ENCODE measurements at places on chromosomes 7 and 10.

DNA sequence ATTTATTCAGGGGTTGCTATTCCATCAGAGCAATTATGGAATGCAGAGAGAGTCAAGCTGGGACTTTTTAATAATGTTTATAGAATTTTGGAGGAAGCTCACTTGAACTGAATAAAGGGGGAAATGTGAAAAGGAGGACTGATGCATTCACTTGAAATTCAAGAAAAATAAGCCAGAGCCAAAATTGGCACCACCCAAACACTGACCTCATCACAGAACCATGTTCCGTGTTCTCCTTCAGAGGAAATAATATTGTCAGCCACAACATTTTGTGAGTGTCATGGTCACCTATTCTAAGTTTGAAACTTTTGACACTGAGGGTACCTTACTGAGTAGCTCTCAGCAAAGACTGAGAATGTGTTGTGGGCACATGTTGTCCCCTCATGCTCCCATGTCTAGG, 207.0 kb downstream of the ANK3 start:
- DNase-seq, result no peak

DNA sequence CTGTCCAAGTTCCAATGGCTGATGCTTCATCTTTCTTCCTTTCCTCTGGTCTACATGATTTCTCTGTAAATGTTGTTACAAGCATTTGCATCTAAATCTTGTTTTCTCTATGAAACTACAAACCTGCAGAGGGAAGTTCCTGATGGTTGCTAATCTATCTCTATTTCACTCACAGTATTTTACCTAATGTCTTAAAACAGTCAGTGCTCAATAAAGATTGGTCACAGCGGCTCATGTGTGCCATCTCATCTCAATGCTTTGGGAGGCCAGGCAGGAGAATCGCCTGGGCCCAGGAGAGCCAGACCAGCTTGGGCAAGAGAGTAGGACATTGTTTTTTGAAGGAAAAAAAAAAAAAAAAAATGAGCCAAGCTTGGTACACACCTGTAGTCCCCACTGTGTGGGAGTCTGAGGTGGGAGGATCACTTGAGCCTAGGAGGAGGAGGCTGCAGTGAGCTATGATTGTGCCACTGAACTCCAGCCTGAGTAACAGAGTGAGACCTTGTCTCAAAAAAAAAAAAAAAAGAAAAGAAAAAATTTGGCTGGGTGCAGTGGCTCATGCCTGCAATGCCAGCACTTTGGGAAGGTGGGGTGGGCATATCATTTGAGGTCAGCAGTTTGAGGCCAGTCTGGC, 71.3 kb upstream of the ARMC3 start:
- no peak for DNase-seq

DNA sequence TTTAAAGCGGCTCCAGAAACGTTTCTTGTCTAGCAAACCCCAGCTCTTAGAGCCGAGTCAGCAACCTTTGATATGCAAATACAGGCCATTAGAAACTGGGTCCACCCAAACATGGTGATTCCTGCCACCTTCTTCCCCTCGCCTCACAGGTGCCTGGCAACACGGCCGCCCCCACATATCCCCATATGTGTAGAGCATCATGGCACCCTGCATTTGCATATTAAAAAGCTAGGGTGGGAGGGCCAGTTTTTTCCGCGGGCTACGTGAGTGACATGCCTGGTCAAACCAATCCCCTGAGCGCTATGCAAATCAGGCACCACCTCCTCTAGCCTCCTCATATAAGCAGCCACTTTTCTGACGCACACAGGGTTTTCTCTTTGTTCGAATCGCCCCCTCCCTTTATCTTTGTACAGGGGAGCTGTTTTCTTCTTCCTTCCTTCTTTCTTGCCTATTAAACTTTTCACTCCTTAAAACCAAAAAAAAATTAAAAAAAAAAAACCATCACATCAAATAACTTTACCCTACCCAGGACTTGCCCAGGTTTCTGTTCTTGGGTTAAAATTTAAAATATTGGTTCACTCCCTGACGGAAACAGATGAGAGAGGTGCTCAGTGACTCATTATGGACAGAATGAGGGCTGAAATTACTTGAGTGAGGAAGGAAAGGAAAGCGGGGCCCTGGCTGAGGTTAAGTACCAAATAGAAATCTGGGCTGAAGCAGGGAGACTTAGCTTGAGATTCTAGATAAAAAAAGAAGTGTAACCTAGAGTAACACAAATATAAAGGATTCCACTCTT, 59.8 kb downstream of the COA1 start:
- no peak for DNase-seq

DNA sequence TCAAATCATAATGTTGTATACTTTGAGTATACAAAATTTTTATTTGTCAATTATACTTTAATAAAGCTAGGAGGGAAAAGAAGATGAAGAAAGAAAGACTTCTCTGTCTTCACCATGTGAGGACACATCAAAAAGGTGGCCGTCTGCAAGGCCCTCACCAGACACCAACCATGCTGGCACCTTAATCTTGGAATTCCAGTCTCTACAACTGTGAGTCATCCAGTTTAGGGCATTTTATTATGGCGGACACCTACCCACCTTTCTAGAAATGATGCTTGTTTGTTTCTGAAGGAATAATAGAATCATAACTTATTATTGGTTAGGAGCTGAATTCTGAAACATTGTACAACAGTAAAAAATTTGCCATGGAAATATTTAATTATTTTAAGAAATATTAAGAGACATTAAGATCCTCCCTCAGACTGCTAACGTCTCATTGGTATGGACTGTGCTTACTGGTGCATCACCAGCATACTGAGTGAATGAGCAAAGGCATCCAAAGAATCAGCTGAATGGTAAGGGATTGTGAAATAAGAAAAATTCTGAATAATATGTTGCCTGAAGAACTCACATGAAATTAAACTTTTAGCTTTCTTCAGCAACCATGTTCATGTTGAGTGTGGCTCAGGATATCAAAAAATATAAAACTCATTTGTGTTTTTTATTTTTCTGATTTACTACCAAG, 536.6 kb downstream of the HTR7 start:
- peak; percentile 11 for DNase-seq

- no peak for DNase-seq
Observed at GRCh38 chr10:119350502-119351097, 143.2 kb downstream of the GRK5 start.

GRCh38 chr7:90726623-90727022, 130.5 kb downstream of the CDK14 start:
- no peak for DNase-seq

GRCh38 chr7:74230446-74231231, 20.8 kb downstream of the LAT2 start:
- no peak for DNase-seq

DNA sequence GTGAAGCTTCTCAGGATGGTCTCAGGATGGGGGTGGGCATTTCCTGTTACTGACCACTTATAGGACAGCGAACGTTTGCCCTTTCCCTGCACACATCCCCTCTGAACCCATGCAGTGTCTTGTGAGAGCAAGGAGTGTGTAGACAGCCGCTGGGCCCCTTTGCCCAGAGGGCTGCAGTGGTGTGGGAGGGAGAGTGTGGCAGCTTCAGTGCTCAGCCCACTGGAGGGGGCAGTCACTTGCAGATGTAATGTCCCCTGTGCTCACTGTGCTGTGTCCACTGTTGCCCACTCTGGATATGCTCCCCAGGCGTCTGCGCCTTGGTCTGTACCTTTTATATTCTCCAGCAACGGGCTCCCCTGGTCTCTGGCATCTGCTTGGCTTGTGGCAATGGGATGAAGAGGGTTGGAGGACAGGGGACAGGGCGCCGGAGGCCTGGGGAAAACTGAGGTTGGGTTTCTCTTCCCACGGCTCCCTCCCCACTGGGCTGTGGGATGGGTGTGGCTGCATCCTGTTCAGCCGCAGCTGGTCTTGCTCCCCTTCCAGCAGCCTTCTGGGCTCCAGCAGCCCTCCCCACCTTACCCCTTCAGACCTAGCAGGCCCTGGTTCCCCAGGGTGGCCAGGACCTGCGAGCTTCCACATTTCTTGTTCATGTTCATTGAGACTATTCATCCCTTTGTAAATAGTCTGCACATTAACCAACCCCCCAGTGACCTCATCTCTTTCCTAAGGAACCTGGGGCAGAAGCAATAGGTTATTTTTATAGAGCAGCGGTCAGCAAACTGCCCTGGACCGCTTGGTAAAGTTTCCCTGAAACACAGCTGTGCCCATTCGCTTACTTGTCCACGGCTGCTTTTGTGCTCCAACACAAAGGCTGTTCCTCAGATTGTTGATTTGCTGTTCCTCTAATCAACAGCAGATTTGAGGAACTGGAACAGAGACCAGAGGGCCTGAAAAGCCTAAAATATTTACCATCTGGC, 6.1 kb downstream of the ZNF789 start:
- peak; percentile 24 for DNase-seq

DNA sequence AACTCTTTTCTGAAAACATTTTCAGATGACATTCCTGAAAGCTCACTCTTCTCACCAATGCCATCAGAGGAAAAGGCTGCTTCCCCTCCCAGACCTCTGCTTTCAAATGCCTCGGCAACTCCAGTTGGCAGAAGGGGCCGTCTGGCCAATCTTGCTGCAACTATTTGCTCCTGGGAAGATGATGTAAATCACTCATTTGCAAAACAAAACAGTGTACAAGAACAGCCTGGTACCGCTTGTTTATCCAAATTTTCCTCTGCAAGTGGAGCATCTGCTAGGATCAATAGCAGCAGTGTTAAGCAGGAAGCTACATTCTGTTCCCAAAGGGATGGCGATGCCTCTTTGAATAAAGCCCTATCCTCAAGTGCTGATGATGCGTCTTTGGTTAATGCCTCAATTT, 16.5 kb downstream of the ANLN start:
- no peak for DNase-seq

DNA sequence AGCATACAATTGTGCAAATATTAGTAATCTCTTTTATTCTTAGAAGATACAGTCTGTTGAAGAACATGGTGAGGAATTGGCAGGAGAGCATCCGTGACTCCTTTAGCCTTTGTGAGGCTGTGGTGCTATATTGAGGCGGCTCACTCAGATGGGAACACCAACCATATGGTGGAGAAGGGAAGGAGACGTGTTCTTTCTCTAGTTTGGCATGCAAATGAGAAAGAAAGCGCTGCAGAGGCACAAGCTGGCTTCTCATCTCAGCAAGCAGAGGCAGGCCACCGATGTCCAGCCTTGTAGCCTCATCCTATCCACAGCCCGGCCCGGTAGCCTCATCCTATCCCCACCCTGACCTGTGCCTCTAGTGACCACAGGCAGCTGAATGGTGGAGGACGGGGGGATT, 288.3 kb downstream of the CAMK1D start:
- DNase-seq, result no peak

DNA sequence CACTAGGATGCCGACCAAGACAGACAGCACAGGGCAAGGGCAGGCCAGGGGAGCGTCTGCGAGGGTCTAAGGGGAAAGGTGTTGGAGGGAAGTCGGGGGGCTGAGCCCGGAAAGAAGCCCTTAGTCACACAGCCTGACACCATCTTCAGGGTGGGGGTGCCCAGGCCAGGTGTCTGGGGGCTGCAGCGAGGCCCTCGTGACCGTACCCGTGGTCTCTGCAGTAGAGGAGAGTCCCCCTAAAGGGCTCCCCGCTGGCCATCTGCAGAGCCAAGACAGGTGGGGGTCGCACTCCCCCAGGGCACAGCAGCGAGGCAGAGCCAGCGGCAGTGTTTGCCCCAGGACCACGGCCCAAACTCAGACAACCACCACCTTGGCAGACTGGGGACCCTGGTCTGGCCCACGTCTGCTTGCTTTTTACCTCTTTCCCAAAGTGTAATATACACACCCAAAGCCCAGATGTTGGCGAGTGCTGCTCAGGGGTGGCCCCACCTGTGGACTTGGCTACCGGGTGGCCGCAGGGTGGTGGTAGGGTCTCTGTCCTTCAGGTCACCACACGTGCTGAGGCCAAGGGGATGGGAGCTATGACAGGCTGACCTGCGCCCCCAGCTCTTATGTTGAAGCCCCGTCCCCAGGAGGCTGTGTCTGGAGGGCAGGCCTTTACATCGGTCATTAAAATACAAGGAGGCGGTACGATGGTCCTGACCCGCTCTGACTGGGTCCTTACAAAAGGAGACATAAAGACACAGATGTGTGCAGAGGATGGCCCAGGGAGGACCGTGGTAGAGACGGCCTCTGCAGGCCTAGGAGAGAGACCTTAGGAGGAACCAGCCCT, 107.4 kb downstream of the DNAJB6 start:
- DNase-seq, result no peak

GRCh38 chr10:31384589-31384949, 65.6 kb downstream of the ZEB1 start:
- no peak for DNase-seq

GRCh38 chr10:133452453-133452852, 1.3 kb upstream of the SCART1 start:
- DNase-seq, result no peak

- no peak for DNase-seq
Observed at GRCh38 chr10:119198438-119198837, 8.9 kb upstream of the GRK5 start.

DNA sequence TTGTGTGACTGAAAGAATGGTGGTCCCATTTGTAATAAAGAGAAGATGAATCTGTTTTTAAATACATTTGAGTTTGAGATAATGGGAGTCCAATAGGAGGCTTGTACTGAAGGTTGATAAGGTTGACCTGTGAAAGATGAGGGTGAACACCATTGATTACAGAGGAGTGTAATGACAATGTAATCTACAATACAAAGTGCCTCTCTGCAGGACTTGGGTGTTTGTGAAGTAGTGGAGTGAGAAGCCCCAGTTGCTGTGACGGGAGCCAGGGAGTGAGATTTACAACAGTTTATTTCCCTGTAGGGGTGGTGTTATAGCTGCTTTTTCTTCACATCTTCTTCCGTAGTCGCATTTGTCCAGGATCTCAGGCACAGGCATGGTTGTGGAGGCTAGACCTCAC, 189.9 kb downstream of the EXOC4 start:
- no peak for DNase-seq

GRCh38 chr7:99719996-99720769, 14.8 kb downstream of the CYP3A7 start:
- DNase-seq, result no peak

GRCh38 chr7:26514633-26515032, 223.0 kb downstream of the SNX10 start:
- no peak for DNase-seq

DNA sequence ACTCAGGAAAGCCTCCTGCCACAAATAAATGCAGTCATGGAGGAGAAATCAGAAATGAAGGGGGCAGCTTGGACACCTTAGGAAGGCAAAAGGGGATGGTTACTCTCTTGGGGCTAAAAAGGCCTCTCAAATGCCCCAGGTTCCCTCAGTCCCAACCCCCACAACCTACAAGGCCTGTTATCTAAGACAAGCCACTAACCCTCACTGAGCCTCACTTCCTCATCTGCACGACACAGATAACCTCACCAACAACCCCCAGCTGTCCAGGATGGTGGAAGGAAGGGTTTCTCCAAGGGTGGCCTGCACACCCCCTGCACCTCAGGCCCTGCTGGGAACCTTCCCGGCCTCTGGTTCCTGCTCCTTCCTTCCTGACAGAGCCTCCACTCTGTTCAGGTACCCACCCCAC, 29.2 kb downstream of the SORBS1 start:
- DNase-seq, result no peak

- DNase-seq, result no peak
Observed at GRCh38 chr7:47550788-47551470, 31.0 kb downstream of the TNS3 start.

- no peak for DNase-seq
Observed at GRCh38 chr10:87608756-87609155, 50.9 kb upstream of the PAPSS2 start.
